A673 (cell line): ENCODE measurements at places on chromosomes 12 and 14.

DNA sequence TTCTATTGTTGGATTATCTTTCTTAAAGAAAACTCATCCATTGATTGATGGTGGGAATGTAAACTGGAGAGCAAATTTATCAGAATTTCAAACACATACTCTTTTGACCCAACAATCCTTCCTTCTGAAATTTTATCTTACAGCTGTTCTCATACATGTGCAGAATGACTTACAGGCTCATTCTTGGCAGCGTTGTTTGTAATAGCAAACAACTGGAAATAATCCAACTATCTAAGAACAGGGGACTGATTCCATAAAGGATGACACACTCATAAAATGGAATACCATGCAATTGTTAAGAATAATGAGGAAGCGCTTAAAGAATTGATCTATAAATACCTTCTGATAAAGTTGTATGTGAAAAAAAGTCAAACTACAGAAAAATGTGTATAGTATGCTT, 24.0 kb downstream of the RHOJ start:
- no peak for DNase-seq

GRCh38 chr14:100560471-100560870, 26.7 kb downstream of the BEGAIN start:
- DNase-seq: no peak

- no peak for DNase-seq
Measured at GRCh38 chr14:100106250-100107112, 41.3 kb downstream of the EVL start.

DNA sequence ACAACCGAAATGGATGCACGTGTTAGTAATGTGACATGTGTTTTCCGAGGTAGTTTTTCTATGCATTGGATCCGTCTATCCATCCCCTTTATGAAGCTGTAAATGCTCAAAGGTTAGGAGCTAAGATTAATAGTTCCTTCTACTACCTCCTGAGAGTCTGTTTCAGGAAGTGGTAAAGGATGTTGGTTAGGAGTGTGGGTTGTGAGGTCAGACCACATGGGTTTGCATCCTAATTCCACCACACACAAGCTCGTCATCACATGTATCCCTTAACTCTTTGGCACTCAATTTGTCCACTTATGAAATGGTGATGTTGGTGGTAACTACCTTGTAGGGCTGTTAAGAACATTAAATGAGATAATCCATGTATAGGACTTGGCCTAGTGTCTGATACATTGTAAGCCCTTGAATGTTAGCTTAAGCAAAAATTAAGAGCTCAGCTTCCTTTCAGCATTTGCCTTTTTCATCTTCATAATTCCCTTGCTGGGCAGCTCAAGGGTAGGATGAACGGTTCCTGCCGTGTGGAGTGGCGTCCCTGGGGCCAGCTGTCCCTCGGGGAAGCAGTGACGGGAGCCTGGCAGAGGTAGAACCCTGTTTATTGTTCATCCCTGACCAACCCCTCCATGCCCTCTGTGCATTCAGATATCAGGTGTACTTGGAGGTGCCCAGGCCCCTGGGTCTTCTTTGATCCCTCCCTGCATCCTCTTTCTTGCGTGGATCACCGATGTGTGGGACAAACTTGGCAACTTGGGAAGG, 52.3 kb downstream of the TSPAN9 start:
- DNase-seq: no peak
